ENCODE measurements at places on chromosomes 11 and 22.

- DNase-seq = no peak
Measured at GRCh38 chr11:74086242-74086884, 77.5 kb upstream of the UCP3 start.

DNA sequence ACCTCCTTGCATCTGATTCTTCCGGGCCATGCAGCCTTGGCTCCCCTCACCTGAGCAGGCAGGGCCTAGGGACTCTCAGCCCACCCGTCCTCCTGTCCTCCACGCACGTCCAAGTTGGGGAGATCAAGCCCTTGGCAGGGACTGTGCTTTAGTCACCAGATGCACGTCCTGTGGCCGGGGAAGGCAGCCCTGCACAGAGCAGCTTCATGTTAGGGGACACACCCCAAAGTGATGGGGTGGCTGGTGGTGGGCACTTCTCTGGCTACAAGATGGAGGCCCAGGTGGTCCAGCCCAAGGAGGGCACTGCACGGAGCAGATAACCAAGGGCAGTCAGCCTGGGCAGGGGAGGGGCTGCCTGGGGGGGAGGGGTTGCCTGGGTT, 1.2 kb downstream of the MUC5B start:
- DNase-seq = no peak

- no peak for DNase-seq
Measured at GRCh38 chr11:70580036-70580805, 181.9 kb downstream of the CTTN start.

DNA sequence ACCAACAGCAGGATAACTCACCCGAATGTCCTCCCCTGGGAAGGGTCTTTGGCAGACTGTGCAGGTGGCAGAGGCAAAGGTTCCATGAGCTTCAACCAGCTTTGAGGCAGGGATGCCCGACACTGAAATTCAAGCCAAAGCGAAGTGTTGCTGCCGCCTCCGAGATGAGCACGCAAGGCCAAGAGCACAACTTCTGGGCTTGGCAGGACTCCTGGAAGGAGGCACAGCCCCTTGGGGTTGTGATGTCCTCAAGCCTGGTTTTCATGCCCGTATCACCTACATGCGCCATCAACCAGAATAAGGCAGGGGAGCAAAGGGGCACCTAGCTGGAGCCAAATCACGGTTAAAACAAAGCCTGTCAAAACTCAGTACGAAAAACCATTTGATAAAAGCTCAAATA, 5.7 kb downstream of the SIRT3 start:
- DNase-seq = no peak

DNA sequence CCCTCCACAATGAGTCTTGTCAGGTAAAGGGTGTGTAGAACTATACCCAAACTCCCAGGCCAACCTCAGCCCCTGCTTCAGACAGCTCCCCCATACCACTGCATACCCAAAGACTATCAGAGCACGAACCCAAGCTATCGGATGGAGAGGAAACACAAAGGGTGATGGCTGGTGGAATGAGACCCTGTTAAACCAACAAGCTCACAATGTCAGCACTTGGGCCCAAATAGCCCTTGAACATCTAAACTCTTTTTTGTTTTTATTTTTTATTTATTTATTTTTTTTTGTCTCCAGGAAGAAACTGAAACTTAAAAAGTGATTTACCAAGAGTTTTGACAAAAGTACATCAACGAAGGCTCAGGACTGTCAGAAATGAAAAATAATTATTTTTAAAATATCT, 10.6 kb downstream of the DGCR2 start:
- DNase-seq = no peak

GRCh38 chr11:128530118-128531074, 57.0 kb downstream of the ETS1 start:
- DNase-seq = no peak

- peak; percentile 51 for DNase-seq
Measured at GRCh38 chr22:45096256-45096907, 67.3 kb upstream of the NUP50 start.

- DNase-seq = no peak
Measured at GRCh38 chr22:44362249-44363012, 49.7 kb upstream of the SHISAL1 start.

DNA sequence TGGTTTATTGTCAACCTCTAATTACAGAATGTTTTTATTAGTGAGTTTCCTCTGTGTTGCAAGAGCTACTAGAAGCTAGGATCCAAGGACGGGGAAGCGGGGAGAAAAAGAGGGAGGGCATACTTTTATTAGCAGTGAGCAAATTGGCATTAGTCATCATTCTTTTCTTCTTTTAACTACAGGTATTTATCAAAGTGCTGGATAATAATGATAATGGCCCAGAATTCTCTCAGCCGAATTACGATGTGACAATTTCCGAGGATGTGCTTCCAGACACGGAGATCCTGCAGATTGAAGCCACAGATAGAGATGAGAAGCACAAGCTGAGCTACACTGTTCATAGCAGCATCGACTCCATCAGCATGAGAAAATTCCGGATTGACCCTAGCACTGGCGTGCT, 179.7 kb upstream of the MTNR1B start:
- DNase-seq = no peak

DNA sequence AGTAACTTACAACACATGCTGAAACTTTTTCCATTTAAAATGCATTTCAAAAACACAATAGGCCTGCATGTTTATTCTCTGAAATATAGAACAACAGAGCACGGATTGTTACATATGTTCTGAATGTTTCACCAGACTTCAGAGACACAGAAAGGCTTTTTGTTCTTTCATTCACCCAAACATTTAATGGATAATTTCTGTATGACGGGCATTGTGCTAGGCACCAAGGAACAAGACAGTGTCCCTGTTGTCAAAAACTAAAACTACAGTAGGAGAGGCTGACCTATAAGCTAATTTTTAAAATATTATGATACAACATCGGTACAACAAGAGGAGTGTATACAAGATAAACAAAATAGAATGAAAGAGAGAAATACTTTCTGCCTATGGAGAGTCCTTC, 81.9 kb upstream of the TEAD1 start:
- DNase-seq = no peak

GRCh38 chr11:64850979-64851567, 6.6 kb upstream of the CDC42BPG start:
- peak; percentile 55 for DNase-seq

DNA sequence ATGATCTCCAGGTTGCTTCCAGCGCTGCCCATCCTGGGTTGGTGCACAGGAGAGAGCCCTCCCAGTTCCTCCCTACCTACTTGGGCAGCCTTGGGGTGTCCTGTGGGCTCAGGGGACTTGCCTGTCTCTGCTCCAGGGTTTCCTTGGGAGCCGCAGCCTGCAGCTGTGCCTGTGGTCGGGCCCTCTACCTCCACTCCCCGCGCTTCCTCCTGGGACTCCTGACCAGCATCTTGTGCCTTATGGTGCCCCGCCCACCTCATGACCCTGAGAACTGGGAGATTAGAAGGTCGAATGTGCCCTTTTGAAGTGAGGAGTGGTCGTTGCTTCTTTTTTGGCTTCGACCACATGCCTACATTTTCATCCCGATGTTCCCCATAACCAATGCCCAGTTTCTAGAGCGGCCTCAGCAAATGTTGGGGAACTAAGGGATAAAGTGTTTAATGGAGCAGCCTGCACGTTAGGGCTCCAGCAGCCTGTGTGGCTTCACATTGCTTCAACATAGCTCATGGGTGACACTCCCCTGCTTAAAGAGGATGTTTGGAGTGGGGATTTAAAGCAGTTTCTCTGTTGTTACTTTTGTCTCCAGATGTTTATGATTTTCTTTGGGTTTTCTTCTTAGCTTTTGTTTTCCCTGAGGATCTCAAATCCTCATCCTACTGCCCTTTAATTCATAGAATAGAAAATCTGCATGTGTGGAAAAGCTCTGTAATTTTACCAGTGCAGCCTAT, 248.8 kb downstream of the TBC1D22A start:
- DNase-seq = no peak

DNA sequence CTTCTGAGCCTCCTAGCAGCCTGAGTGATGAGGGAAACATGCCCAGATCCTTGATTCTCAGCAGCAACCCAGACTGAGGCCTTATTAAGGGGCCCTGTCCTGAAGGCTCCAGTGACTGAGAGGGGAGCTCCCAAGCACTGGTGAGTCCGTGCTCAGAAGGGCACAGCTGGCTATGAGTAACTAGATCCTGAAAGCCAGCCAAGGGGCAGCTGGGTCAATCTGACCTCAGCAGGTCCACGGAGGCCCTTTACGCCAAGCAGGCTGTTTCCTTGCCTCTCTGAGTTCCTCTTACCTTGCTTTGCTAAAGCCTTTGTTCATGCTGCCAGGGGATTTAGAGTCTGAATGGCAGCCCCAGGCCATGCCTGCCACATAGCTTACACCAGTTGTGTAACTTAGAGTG, 19.3 kb upstream of the MIEF1 start:
- DNase-seq = no peak

GRCh38 chr11:85961930-85962363, 106.8 kb downstream of the CCDC83 start:
- no peak for DNase-seq

GRCh38 chr22:46272762-46273431, 5.1 kb downstream of the TTC38 start:
- DNase-seq = no peak

- no peak for DNase-seq
Measured at GRCh38 chr11:119223856-119224255, 17.7 kb downstream of the CBL start.

DNA sequence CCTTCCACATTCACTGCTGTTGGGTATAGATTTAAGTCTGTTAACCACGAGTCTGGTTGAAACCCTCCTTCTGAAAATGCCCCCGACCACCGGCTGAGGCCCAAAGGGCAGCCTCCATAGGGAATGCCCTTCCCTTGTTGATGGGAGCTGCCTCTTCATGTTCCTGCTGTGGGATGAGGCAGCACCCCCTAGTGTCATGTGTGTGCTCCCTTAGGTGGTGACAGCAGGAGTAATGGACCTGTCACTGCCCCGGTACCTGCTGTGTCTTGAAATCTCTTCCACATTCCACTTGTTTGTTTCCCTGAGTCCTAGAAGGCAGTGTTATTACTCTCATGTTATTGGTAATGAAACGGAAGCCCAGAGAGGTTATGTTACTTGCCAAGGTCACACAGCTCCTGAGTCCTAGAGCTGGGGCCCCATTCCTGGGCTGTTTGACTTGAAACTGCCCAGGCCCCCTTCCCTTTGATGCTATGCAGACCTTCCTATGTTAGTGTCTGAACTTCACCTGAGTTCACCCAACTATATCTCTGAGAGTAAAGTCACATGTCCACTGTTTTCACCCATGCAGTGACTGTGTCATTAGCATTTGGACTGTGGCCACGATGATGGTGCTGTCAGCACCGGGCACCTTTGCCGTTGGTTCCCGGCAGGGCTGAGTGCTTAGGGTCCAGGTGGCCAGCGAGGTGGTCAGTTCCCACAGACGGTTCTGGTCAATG, 234.3 kb downstream of the TBC1D22A start:
- DNase-seq = no peak

DNA sequence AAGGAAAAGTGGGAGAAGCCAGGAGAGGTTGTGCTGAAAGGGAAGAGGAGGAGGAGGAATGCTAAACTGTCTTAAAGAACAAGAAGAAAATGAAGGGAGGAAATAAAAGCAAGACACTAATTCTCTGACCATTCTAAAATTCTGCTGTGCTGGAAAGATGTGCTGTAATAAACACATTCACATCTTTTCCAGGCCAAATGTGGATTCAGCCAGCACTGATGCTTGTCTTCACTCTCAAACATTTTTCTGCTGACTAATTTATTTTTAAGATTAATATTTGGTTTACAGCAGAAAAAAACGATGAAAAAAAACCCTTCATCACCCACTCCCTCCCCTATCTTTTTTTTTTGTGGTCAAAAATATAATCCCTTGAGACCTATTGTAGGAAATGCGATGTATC, 223.6 kb downstream of the SWAP70 start:
- no peak for DNase-seq

DNA sequence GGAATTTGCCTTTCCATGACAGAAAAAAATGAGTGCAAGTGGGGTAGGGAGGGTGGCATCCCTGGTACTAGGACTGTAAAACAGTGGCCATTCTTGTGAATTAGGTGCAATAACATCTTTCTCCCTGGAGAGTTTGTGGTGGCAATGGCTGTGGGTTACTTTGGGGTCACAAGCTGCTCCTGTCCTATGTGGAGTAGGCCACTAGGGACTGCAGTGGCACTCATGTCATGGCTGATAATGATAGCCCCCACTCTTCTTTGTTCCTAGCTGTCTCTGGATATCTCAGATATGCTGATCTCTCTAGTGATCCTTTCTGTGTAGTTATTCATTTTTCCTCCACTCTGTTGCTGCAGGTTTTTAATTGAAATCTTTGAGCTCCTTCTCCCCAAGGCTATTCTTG, 270.5 kb upstream of the CHORDC1 start:
- no peak for DNase-seq

DNA sequence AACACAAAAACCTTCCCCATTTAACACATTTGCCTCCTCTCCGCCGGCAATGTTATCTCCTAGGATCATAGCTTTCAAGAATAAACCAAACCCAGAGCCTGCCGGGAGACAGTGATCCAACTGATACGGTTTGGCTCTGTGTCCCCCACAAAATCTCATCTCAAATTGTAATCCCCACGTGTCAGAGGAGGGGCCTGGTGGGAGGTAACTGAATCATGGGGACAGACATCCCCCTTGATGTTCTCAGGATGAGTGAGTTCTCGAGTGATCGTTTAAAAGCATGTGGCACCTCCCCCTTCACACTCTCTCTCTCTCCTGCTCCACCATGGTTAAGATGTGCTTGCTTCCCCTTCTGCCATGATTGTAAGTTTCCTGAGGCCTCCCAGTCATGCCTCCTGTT, 33.3 kb downstream of the RBFOX2 start:
- DNase-seq = no peak

- no peak for DNase-seq
Measured at GRCh38 chr22:31789803-31790202, 36.0 kb downstream of the DEPDC5 start.

DNA sequence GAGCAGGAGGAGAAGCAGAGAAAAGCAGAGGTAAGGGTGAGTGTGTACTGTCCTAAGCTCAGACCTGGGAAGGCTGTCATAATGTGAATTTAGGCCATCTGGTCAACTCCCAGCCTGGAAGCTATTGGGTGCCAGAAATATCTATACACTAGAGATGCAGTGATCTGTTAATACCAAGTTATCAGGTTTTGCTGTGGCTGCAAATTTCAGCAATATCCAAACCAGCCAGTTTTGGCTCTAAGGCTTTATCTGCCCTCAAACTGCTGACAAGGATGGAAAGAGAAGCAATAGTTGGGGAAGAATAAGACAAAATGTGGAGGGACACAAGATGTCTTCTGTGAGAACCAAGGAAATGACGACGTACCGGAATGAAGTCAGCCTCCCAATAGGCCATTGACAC, 62.9 kb downstream of the CYB5R2 start:
- DNase-seq = no peak

- no peak for DNase-seq
Measured at GRCh38 chr11:35146711-35147110, 7.7 kb downstream of the CD44 start.

Data from stimulated activated CD4-positive, alpha-beta T cell treated with anti-CD3 and anti-CD28 coated beads, Interleukin-1b, Interleukin-23, amount 100 ng/mL, for 48 hours (primary cell).